ENCODE measurements at places on chromosomes 11 and 22.
A peak's percentile ranks its signal among the peaks of the same experiment; 100 is the strongest.

DNA sequence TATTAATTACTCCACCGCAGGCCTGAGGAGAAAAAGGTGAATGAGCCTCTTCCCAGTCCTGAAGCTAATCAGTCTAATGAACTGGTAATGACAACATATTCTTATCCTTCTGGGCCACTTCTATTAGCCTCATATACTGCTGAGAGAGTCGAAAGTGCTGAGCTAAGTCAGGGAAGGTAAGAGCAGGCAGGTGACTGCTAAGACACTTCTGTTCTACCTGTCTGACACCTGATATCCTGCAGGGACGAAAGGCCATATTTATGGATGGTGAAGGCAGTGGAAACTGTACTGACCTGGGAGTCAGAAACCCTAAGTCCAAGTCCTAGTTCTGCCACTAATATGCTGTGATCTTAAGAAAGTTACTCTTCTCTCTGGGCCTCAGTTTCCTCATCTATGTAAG is 3.5 kb downstream of the TBC1D10A start:
- DNase-seq = no peak

DNA sequence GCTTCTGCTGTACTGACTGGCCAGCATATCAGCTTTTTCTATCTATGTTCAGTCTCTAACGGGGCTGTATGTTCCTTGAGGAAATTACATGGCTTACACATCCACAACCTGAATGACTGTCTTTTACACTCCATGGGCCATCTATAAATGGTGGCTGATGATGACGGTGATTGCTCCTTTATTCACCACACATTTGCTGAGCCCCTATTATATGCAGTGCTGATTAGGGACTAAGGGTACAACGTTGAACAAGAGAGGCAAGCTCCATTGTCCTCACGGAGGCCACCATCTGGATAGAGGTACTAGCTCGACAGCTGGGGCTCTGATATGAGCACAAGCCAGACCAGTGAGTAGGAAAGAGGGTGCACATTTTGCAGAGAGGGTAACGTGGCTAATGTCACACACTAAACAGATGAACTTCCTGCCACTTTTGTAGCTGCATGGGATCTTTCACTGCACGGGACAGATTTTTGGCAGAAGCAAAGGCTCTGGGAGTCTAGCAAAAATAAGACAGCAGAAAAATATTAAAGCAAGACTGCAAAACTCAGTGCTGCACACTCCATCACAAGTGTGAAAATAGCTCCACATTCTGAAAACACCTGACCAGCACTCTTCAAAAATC is 30.6 kb downstream of the DRD2 start:
- DNase-seq = no peak

DNA sequence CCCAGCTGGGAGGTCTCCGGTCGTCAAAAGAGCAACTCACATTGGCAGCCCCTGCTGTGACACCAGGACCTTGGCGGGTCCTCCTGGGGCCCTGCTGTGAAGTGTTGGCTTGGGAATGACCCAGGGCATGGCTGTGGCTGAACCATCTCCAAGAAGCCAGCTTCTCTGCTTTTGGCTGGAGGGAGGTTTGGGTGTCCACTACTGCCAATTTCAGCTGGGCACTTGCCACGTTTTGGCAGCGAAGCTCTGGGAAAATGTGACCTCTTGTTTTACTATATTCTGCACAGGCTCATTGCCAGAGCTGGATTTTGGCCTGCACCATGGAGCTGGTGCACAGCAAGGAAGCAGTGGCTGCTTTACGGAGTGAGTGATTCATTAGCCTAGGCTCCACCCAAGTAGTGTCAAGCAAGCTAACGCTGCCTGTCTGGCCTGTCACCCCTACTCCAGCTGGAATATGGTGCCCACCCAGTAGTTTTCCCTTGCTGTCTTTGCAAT is 24.3 kb upstream of the SMCO4 start:
- no peak for DNase-seq

GRCh38 chr11:14045417-14045816 is 82.9 kb downstream of the SPON1 start:
- no peak for DNase-seq

- DNase-seq = no peak
These were observed 55.8 kb upstream of the ARHGAP42 start for GRCh38 chr11:100631316-100631715.

DNA sequence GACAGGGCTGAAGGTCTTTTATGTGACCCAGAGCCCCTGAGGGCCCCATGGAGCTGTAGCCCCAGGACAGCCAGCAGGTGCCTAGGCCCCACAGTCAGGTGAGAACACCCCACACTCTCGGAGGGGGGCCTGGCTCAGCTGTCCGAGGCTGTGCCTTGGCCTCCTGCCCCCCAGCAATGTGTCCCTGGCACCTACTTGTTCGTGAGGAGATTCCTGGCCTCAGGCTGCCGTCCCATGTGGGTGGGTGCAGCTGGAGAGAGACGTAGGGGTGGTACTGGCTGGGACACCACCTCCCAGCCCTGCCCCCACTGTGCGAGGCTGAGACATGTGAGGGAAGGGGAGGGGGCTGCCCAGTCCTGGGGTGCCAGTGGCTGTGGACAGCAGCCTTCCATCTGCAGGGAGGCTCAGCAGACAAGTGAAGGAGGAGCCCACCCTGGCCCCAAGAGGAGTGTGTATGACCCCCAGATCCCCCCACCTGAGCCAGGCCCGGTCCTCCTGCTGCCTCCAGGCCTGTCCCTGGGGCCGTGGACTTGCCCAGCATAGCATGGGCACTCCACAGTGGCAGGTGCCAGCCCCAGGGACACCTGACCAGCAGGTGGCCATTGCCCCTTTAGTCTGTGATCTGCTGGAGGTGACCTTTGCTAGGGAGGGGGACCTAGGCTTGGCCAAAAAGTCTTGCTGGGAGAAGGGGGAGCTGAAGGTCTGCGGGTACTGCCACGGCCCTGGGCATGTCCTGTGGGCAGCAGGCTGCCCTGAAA is 17.0 kb downstream of the IL17REL start:
- DNase-seq = no peak

- DNase-seq = no peak
These were observed 111.2 kb downstream of the ZNF280B start for GRCh38 chr22:22397292-22397870.

DNA sequence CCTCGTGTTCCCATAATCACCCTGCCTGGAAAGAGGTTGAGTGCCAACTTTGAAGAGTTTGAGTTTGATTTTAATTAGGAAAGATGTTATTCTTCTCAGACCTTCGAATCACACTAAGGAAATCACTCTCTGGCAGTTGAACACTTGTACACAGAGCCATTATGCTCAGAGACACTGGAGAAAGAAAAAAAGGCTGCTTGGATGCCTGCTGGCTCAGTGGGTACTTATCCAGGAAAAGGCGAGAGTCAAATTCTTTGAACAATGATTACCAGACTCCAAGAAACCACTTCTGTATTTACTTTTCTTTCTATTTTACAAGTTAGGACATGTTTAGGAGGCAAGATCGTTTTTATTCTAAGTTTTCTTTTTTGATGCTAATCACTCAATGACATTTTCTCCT is 438.5 kb upstream of the FAT3 start:
- DNase-seq = no peak

- DNase-seq = peak; percentile 39
These were observed 50.4 kb upstream of the ARHGAP20 start for GRCh38 chr11:110762590-110762989.

GRCh38 chr22:35919002-35919542 is 109.6 kb downstream of the RBFOX2 start:
- DNase-seq = no peak

- DNase-seq = no peak
These were observed 13.8 kb downstream of the BMAL1 start for GRCh38 chr11:13291361-13291760.

GRCh38 chr11:123671534-123671933 is 17.1 kb upstream of the SCN3B start:
- no peak for DNase-seq

GRCh38 chr11:65501186-65501471 is 2.3 kb downstream of the MALAT1 start:
- no peak for DNase-seq

GRCh38 chr11:12413141-12414052 is 36.0 kb downstream of the PARVA start:
- no peak for DNase-seq

- DNase-seq = no peak
These were observed 15.8 kb downstream of the PHLDB1 start for GRCh38 chr11:118623269-118623655.

DNA sequence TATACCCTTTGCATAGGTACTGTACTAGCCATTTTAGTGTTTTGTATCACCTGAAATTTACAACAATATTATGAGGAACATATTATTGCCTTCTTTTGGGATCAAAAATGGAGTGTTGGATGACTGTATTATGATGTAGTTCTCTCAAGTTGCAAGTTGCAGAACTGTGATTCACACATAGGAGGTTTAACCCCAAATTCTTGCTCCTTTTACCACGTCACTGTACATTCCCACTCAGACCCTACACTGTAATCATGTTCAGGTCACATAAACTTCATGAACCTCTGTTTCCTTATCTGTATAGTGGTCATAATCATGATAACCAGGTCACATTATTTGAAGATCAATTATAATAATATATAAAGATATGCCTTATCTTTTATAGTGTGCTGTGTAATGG is 925.1 kb upstream of the TENM4 start:
- DNase-seq = no peak

DNA sequence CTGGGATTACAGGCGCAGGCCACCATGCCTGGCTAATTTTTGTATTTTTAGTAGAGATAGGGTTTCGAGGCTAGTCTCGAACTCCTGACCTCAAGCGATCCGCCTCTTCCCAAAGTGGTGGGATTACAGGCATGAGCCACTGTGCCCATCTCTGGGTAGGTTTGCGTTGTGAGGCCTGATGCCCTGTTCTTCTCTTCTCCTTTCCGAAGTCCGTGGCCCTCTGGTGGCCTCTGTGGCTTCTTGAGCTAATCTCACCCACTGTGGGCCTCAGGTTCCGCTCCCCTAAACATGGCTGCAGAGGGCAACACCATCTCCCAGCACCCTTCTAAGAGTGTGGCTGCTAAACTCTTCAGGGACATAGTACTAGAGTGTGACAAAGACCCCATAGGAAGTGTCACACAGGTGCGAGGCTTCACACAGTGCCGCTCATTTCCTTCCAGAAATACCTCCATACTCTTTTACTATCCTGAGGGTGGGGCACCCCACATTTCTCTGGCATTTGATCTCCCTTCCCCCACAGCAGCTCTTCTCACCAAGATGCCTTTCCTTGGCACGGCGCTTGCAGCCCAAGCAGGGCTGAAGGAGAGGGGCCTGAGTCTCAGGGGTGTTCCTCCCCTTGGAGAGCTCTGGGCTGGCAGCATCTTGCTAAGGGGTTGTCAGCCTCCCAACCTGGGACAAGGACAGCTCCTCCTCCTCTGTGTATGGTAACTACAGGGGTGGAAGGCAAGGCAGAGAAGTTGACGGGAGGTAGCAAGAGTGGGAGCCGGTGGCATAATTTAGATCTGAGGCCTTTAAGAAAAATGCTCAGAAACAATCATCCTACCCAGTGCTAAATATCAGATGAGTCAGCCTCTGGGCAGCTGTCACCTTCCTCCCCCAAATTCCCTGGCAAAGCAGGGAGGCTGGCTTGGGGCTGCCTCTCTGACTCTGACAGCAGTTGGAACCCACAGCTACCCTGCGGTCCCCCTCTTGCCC is 6.1 kb downstream of the THY1 start:
- DNase-seq = no peak

GRCh38 chr22:37032535-37033460 is 13.3 kb downstream of the MPST start:
- no peak for DNase-seq

- DNase-seq = no peak
These were observed 43.3 kb downstream of the ARRB1 start for GRCh38 chr11:75308116-75308515.

- DNase-seq = no peak
These were observed 342.6 kb upstream of the CCDC90B start for GRCh38 chr11:83628622-83629355.

DNA sequence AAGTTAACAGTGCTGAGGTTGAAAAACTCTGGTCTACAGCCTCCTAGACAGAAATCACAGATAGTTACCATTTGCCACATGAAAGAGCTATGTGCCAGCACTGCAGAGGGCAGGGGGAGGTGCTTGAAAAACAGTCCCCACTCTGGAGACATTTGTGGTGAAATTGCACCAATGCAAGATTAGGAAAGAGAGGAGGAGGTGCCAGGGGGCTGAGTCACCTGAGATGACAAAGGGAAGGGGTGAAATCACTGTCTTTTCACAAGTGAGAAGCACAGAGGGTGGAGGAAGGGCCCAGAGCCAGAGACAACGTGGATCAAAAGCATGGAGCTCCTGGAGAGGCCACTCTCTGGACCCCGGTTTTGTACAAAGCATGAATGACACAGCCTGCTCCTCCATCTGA is 196.3 kb downstream of the BUD13 start:
- peak; percentile 8 for DNase-seq

- no peak for DNase-seq
These were observed 88.3 kb downstream of the AMOTL1 start for GRCh38 chr11:94856443-94856842.

GRCh38 chr11:68271023-68271780 is 571 bp downstream of the C11orf24 start:
- peak; percentile 72 for DNase-seq

DNA sequence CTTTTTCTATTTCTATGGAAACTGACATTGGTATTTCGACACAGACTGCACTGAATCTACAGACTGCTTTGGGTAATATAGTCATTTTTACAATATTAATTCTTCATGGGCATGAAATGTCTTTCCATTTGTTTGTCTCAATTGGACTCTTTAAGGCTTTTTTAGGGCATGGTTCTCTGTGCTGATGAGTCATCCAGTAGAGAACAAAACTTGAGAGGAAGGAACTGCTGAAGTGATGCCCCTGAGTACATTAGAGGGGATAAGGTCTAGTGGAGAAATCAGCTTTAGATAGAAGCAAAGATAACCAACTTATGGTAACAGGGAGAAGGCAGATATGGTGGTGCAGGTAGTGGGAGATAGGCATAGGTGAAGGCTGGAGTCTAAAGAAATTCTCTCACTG is 25.1 kb downstream of the TSG101 start:
- DNase-seq = no peak

GRCh38 chr11:68757711-68758110 is 6.4 kb upstream of the TESMIN start:
- DNase-seq = no peak
